Activated B cell treated with CpG ODN at 0.5 μM for 24 hours (primary cell): ENCODE measurements at places on chromosomes 2 and 18.

DNA sequence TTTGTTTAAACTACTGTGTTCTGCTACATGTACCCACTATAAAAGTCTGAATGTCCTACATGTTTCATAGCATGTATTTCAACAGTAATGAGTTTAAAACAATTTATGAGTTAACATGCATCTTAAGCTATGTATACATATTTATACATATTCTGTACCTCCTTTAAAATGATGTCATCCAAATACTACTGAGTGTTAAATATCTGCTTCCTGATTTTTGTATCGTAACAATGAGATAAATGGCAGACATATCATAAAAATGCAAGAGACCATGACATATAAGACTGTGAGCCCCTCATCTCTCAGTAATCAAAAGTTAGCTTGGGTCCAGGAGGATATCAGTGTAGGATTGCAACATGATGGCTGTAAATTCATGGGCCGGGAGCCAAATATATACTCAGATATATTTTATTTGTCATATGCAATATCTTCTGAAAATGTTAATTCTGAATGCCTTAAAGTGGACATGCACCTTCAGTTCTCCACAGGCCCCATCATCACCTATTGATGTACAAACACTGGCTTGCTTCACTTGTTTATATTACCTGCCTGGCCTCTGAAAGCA, 3.6 kb downstream of the COL5A2 start:
- DNase-seq = no peak

DNA sequence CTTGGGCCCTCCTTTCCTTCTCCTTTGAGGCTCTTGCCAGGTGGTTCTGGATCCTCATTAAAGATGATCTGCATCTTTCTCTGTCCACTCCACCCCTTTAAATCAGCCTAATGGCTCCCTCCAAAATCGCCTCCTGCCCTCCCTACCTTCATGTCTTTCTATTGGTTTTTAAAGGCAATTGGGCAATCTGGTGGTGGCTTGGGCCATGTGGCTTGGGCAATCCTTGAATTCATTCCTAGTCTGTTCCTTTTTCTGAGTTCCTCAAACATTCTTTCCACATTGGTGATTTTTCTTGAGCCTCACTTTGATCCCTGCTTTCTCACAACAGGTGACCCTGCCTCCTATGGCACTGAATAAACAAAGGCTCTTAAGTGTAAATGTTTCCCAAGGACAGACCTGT, 266.2 kb upstream of the REV1 start:
- DNase-seq = no peak

- no peak for DNase-seq
Observed at GRCh38 chr2:38178556-38179419, 102.8 kb upstream of the CYP1B1 start.

- no peak for DNase-seq
Observed at GRCh38 chr2:36731941-36732672, 35.6 kb downstream of the VIT start.

DNA sequence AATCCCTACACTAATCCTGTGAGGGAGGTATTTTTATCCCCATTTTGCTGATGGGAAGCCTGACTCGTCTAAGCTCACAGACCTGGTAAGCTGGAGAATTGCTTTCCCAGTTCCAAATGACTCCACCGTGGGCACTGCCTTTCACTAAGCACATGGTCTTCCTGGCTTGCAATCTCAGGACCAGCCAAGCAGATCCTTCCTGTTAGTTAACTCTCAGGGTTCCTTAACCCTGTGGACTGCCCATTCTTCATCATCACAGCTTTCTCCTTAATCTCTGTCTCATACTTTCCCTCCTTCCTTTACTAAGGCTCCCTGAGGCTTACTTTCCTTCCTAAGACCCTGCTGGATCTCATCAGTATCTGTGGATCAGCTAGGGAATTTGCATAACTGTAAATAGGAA, 122.2 kb upstream of the ZEB2 start:
- no peak for DNase-seq

- no peak for DNase-seq
Observed at GRCh38 chr2:138902239-138902871, 122.2 kb upstream of the NXPH2 start.

GRCh38 chr2:98537390-98538126, 70.8 kb downstream of the COA5 start:
- DNase-seq = no peak

DNA sequence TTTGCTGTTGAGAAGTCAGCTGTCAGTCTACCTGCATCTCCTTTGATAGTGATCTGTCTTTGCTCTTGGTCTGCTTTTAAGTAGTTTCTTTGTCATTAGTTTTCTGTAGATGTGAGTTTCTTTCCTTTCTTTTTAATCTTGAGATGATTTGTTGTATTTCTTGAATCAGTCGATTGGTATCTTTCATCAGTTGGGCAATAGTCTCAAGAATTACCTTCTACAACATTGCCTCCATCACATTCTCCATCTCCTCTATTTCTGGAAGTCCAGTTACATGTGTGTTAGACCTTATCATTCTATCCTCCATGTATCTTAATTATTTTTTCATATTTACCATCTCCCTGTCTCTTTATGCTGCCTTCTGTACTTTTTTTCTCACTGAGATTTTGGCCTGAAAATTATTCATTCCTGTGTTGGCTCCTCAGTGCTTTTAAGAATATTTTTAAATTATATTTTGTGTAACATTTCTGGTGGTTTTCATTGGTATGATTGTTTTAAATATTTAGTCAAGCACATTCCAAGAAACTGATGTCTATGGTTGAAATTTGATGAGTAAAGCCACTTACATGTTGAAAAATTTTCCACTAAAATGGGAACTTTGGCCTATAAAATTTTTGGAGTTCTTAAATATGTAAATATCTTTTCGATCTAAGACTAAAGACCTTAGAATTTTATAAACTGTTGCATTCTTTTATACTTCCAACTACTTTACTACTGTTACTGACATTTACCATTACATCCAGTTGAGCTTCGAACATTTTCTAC, 239.5 kb upstream of the MGAT5 start:
- no peak for DNase-seq

DNA sequence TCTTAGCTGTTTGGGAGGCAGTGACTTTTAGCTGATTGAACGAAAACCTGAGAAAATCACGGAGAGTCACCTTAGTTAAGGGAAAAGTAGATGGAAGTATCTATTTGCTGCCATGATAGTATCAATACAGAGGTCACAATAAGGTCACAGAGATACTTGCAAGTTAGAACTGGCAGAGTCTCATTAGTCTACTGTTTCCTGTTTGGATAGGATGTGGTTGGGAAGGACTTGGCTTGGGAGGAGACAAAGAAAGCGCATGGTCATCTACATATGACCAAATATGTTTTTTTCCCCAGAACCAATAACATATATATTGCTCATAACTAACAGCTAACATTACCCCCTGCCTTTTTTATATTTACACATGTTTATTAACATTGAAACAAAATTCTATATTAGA, 78.4 kb upstream of the AQP4 start:
- no peak for DNase-seq

GRCh38 chr2:24860631-24861030, 59.4 kb downstream of the ADCY3 start:
- no peak for DNase-seq

DNA sequence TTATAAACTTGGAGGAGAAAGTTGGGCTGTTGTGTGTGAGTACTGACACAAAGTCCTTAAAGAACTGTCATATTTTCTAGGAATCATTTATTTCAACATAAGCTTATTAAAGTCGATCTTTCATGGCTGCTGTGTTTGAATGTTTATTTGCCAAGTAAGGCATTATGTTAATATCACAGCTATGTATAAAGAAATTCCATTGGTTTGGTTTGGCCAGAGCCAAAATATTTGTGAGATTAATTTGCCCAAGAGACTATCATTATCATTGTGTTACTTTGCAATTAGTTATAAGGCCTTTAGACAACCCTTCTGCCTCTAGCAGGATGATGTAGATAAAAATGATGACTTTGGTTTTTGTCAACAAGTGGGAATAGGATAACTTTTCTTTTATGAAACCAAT, 240.6 kb upstream of the NT5C1B start:
- no peak for DNase-seq

- DNase-seq = no peak
Observed at GRCh38 chr2:150182566-150183235, 304.8 kb downstream of the RND3 start.

GRCh38 chr18:41906528-41907146, 48.4 kb upstream of the PIK3C3 start:
- DNase-seq = no peak

GRCh38 chr2:237427769-237428506, 14.0 kb upstream of the COL6A3 start:
- no peak for DNase-seq

GRCh38 chr2:47309472-47309951, 93.4 kb upstream of the MSH2 start:
- DNase-seq = no peak

DNA sequence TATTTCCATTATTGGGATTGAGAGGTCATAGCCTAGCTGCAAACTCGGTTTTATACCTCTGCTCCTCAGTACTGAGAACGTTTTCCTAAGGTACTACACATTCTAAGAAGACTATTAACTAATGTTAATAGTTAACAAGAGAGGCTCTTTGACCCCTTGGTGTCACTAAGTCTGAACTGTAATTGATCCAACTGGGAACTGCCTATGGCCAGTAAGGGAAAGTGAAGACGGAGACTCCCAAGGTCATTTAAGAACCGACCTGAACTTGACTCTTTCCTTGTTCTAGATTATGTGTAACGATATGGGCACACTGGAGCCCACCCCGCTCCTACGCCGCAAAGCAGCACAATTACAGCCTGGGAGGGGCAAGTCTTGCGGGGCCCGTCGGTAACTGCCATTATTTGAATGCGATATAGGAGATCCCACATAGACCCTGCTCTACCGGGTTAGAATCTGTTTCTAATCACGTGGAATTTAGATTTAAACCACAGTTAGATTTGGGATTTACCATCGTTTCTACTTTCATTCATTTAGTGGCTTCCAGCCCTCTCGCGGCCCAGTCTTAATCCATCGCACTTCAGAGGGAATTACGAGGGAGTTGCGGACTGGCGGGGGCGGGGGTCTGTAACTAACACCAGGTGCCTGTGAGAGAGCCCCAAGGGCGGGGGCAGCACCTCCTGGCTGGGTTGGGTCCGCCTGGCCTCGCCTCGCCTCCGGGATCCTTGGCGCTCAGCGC, 84.1 kb upstream of the EPB41L3 start:
- DNase-seq = no peak

- DNase-seq = peak; percentile 87
Observed at GRCh38 chr2:73176881-73177644, 25.3 kb upstream of the NOTO start.

- DNase-seq = no peak
Observed at GRCh38 chr2:126838716-126838985, 60.0 kb upstream of the TEX51 start.

DNA sequence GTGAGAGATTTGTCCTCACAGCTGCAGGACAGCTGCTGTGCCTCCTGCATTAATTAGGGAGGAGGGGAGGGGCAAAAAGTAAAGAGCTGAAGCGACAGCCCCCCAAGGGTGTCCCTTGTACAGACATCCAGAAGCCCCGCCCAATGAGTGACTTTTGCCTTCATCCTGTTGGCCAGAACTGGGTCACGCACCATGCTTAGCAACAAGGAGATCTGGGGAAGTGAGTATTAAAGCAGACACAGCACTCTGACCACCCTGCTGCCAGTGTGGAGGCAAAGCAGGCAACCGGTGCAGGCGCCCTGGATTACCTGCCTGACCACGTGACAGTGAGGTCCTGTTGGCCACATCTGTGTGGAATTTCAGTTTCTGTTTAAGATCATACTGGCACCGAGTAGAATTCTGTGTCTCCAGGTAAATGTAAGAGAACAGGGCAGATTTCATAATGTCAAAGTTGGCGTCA, 21.5 kb upstream of the BIN1 start:
- DNase-seq = no peak

DNA sequence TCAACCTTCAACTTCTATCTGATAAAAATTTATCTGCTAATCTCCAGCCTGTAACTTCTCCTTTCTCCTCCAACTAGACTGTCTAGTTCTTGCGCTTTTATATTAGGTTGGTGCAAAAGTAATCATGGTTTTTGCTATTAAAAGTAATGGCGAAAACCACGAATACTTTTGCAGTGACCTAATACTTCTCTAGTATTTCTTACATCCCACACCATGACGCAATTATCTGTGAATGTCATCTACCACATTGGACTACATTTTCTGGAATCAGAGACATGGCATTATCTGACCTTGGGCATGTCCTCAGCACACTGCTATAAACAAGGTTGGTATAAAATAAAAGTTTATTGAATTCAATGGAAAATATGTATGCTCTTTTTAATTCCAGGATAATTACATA, 370.2 kb upstream of the LYPD1 start:
- no peak for DNase-seq

GRCh38 chr18:77754475-77755044, 504.9 kb downstream of the GALR1 start:
- no peak for DNase-seq

DNA sequence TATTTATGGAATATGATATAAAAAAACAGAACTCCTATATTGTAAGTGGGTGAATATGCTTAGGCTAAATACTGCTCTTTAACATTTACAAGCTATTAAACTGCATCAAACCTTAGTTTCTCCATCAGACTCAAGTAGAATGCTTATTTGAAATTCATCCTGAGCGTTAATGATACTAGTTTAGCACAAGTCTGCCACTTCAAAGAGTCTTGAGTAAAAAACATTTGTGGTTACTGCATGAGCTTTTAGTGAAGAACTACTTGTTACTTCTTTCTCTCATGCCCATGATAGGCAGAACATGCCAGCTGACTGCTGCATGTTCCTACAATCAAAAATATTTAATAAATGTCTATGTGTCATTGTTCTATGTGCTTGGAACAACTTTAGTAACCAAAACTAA, 12.1 kb downstream of the YES1 start:
- DNase-seq = no peak

DNA sequence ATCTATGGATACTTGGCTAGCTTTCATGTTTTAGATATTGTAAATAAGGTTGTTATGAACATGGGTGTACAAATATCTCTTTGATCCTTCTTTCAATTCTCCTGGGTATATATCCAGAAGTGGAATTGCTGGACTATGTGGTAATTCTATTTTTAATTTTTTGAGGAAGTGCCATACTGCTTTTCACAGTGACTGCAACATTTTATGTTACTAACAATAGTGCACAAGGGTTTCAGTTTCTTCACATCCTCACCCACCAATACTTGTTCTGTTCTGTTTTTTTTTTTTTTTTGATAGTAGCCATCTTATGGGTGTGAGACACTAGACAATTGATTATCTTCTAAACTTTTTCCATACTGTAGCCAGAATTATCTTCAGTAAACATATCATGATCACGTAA, 17.3 kb upstream of the NEUROD1 start:
- DNase-seq = no peak
